Daoy (cell line): ENCODE measurements at places on chromosomes 6 and 20. TPM values are rescaled to one million over a fixed set of nuclear protein-coding genes. Genes with fewer than 3 reads are reported as not detected.

DNA sequence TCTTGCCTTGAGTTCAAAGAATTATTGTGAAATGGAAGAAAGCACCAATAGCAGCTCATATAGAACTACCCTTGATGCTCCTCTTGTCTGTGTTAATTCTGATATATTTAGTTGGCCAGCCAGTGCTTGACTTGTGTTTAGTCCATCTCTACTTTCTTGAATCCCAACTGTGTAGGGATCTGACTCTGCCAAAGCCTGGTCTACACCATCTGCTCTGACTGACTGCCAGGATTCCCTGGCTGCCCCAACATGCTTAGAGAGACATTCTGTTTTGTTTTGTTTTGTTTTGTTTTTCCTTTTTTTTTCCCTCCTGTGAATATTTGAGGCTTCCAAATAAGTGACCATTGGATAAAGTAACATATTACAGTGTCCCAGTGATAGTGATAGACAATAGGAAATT is 953.7 kb upstream of the MANEA start:
- no peak for DNase-seq

- DNase-seq: peak; percentile 58
Observed at GRCh38 chr20:38180781-38181180, 15.7 kb upstream of the TGM2 start.

DNA sequence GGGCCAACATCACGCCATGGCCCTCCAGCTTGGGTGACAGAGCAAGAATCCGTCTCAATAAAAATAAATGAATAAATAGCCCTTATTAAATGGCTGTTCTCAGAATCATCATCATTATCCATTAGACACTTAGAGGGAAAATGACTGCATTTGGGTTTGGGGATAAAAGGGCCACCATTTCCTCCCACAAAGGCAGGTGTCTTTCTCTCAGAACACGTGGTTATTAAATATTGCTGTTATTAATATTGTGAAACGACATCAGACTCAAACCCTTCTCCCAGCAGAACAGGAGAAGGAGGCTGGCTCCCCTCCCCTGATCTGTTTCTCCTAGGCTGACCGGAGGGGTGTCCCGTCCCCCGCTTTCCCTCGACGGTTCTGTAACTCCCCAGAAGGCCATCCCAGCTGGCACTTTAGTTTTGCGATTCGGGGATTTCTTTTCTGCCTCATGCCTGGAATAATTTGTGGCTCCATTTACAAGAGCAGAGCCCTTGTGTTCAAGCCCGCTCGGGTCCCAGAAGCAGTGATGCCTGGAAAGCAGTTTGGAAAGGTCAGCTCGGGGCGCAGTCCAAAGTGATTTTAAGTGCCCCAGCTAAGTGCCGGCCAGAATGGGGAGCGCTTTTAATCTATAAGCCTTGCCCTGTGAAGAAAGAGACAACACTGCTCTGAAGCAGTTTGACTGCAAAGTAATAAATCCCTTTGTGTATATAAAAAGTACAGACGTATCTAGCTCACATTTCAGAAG is 41.9 kb downstream of the EYA2 start:
- no peak for DNase-seq

DNA sequence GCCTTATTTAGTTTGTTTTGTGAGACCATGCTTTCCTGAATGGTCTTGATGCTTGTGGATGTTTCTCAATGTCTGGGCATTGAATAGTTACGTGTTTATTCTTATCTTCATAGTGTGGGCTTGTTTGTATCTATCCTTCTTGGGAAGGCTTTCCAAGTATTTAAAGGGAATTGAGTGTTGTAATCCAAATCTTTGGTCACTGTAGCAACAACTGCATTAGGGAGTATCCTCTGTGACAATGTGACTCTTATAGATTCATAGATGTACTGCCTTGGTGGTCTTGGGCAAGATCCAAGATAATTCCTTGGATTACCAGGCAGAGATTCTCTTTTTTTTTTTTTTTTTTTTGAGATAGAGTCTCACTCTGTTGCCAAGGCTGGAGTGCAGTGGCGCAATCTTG is 598.4 kb downstream of the CBLN4 start:
- DNase-seq: no peak

GRCh38 chr20:24935766-24936525 is 13.1 kb upstream of the CST7 start:
- no peak for DNase-seq

- peak; percentile 78 for DNase-seq
Observed at GRCh38 chr6:131400054-131400778, 172.8 kb upstream of the ARG1 start.

CFAP61 gene
- total RNA-seq: 1.5 TPM in 1 of 2 replicates, not detected in the other

RFX6 gene
- not detected in 2 replicates for total RNA-seq

PNLDC1 gene
- total RNA-seq: 0.06 TPM in 1 of 2 replicates, not detected in the other

TNF gene
- 1.4 and 4.0 TPM in 2 replicates for total RNA-seq
